ENCODE measurements at places on chromosomes 12 and 14.

DNA sequence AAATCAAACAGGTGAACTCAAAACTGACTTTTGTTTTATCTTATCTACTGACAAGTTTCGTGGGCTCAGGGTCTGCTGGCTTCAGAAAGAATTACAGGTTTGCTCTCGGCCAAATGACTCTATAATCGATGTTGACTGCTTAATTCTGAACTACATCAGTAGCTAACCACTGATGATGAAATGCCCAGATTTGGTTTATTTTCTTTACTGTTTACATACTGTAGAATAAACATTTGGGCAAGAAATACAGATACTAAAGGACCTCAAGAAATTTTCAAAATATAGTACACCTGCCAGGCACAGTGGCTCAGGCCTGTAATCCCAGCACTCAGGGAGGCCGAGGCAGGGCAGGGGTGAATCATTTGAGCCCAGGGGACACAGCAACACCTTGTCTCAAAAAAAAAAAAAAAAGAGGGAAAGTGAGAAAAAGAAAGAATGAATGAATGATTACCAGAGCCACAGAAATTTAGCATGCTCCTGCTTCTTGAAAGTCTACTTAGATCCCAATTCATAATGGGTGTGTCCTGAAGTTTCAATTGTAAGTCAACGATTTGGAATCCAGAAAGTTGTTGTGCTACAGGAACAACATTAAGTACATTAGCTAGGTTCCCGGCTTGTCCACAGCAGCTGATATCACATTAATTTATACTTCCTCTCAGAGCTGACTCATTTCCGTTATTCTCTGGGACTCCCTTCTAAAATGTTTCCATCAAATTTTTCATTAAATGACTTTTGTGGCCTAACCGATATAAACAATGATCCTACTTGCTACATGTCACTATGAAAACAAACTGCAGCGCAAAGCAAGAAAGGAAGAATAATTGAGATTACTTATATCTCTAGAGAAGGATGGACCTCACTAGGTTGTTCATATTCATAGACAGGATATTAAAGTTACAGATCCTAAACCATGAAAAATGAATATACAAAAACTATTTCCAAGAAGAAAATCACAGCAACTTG is 134.3 kb downstream of the MED13L start:
- no peak overlapping the region for H3K27ac ChIP-seq
- H3K4me1 ChIP-seq = peaks cover 41% of the 10 kb centered on the region
- DNase-seq = no peak

DNA sequence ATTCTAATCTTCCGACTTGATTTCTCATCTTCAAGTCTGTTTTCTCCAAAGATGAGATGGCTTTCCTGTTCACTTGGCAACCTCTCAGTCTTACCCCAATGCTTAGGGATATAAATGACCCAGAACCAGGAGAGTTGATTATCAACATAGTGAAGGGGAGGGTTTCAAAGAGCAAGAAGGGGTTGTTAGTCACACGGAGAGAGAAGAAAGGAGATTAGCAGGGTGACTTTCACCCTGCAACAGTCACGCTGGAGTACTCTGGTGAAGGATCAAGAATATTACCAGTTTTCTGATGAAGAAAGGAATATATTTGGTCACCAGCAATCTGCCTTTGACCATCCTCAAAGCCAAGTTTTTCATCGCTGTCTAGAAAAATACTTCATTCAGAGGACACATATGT is at the start of gene TMEM52B:
Gene TMEM52B (plus strand): TSS at position 212 of the 400 bp plus-strand sequence. CDS start 543 bp downstream, outside the sequence.
- no peak within 1 kb of the TSS for H3K27ac ChIP-seq
- no peaks in the 10 kb centered on the region for H3K27me3 ChIP-seq
- peaks cover 5% of the 10 kb centered on the region for H3K4me1 ChIP-seq
- no peak for DNase-seq

GRCh38 chr12:44748950-44749468 is 127.1 kb downstream of the NELL2 start:
- H3K27ac ChIP-seq = no peak overlapping the region
- DNase-seq = no peak
- H3K27me3 ChIP-seq = no peaks in the 10 kb centered on the region
- no peaks in the 10 kb centered on the region for H3K4me1 ChIP-seq

GRCh38 chr12:6782119-6782518 is 7.2 kb upstream of the CD4 start:
- H3K4me1 ChIP-seq = peaks cover 15% of the 10 kb centered on the region
- no peaks in the 10 kb centered on the region for H3K27me3 ChIP-seq
- no peaks in the 10 kb centered on the region for H3K36me3 ChIP-seq
- no peak overlapping the region for H3K27ac ChIP-seq

GRCh38 chr12:87756721-87757120 is 272.5 kb downstream of the C12orf50 start:
- no peak for DNase-seq
- no peak overlapping the region for H3K4me3 ChIP-seq
- no peak overlapping the region for H3K27ac ChIP-seq
- no peaks in the 10 kb centered on the region for H3K27me3 ChIP-seq

DNA sequence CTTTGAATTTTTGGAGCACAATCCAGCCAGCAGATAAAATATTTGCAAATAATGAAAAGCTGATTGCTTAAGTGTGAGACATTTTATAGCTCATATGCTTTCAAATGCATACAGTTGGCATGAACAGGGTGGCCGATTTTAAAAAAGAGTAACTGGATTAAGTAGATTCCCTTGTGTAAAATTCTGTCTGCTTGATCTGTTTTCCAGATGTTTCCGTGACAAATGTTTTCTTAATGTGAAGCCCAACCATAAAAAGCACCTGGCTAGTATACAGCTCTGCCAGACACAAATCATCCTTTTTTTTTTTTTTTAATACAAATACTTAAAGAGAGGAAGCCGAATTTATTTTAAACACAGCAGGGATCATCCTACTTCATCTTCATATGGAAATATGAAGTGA is 440.7 kb downstream of the CCER1 start:
- no peaks in the 10 kb centered on the region for H3K27me3 ChIP-seq
- H3K4me1 ChIP-seq = peaks cover 3% of the 10 kb centered on the region
- no peak overlapping the region for H3K27ac ChIP-seq
- no peaks in the 10 kb centered on the region for H3K36me3 ChIP-seq

GRCh38 chr12:547883-548470 is 88.2 kb downstream of the B4GALNT3 start:
- no peak for DNase-seq
- no peaks in the 10 kb centered on the region for H3K27me3 ChIP-seq
- no peak overlapping the region for H3K27ac ChIP-seq
- H3K4me1 ChIP-seq = no peaks in the 10 kb centered on the region

DNA sequence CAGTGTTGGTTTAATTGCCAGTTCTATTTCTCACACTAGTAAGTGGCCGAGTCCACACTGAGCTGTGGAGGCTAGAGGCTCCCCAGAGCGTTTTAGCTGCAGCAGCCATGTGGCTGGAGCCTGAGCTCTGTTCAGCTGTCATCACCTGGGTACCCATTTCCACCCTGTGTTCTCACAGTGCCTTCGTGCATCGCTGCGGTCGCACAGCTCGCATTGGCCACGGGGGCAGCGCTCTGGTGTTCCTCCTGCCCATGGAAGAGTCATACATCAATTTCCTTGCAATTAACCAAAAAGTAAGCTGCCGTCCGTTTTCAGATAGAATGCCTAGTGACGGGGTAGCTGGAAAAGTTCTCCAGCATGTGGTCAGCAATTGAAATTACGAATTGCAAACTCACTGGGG is 15.7 kb downstream of the DDX55 start:
- no peak overlapping the region for H3K27ac ChIP-seq
- DNase-seq = peak; percentile 33
- peaks cover 3% of the 10 kb centered on the region for H3K4me1 ChIP-seq
- H3K4me3 ChIP-seq = no peak overlapping the region
- H3K36me3 ChIP-seq = peaks cover 95% of the 10 kb centered on the region

DNA sequence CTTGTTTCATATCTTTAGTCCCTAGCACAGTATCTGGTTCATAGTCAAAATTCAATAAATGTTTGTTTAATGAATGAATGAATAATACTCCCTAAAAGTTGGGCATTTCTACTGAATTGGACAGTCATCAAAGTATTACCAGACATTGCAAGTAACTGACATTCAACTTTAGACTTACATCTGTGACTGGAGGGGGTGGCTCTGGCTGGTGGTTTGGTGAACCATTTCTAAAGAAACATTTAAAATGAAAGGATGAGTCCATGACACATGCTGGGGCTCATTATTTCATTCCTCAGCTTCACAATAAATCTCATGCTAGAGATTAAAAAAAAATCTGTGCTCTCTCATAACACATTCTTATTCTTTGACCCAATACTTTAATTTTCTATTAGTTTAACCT is 20.6 kb upstream of the CSRNP2 start:
- DNase-seq = no peak
- H3K36me3 ChIP-seq = peaks cover 93% of the 10 kb centered on the region
- no peak overlapping the region for H3K4me3 ChIP-seq
- no peaks in the 10 kb centered on the region for H3K4me1 ChIP-seq
- no peak overlapping the region for H3K27ac ChIP-seq

DNA sequence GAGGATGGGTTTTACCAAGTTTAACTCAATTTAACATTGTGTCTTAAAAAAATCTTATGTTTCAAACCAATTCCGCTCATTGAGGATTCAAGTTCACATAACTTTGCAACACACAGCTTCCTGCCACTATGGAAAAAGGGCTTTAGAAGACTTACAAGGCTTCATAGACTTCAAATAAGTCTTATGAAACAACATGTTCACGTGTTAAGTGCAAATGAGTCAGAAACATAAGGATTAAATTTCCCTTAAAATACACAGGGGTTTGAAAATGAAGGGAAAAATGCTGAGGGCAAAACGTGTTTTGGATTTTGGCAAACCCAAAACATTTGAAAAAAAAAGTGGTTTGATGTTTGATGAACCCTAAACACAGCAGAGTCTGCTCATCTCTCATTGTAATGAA is 364.8 kb downstream of the BMP4 start:
- no peak overlapping the region for H3K27ac ChIP-seq
- no peak for DNase-seq
- no peaks in the 10 kb centered on the region for H3K4me1 ChIP-seq
- H3K4me3 ChIP-seq = no peak overlapping the region
- no peaks in the 10 kb centered on the region for H3K27me3 ChIP-seq

DNA sequence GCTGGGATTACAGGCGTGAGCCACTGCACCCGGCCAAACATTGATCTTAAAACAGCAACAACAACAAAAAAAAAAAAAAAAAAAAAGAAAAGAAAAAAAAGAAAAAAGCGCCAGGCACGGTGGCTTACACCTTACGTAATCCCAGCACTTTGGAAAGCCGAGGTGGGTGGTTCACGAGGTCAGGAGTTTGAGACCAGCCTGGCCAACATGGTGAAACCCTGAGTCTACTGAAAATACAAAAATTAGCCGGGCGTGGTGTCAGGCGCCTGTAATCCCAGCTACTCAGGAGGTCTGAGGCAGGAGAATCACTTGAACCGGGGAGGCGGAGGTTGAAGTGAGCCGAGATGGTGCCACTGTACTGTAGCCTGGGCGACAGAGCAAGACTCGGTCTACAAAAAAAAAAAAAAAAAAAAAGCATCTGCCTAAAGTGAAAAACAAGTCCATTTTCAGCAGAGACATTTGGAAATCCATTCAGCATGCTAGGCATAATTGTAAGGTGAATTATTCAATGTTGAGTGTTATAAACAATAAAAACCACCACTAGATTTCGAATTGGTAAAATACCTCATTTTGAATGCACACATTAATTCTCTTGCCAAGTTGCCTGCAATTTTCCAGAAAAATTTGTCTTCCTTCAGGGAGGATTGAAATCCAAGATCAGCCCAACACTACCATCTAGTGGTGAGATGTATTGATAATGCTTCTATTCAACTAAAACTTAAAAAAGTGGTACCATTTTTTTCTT is 8.0 kb upstream of the CERS5 start:
- DNase-seq = no peak
- no peak overlapping the region for H3K4me3 ChIP-seq
- H3K36me3 ChIP-seq = peaks cover 38% of the 10 kb centered on the region
- H3K27me3 ChIP-seq = no peaks in the 10 kb centered on the region

GRCh38 chr12:42166501-42166900 is 21.8 kb upstream of the GXYLT1 start:
- no peaks in the 10 kb centered on the region for H3K27me3 ChIP-seq
- no peak for DNase-seq
- no peaks in the 10 kb centered on the region for H3K36me3 ChIP-seq
- no peaks in the 10 kb centered on the region for H3K4me1 ChIP-seq

DNA sequence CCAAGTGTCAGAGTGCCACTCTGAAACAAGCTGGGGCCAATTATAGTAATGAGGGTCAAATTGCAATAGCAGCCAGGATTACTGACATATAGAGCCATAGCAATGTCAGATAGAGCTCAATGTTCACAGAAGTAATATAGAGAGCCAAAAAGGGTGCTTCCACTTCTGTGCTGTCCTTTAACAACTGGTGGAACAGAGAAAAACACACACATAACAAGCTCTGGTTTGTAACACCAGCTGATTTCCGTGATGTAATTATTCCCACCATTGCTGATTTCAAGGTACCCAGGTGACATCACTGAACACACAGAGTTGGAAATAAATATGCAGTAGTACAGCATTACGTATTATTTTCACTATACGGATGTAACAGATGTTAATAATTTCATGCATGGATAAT is 3.0 kb upstream of the CLEC2B start:
- no peaks in the 10 kb centered on the region for H3K4me1 ChIP-seq
- H3K27ac ChIP-seq = no peak overlapping the region
- no peak for DNase-seq
- no peaks in the 10 kb centered on the region for H3K36me3 ChIP-seq
- H3K4me3 ChIP-seq = no peak overlapping the region

- no peak for DNase-seq
- H3K4me1 ChIP-seq = peaks cover 2% of the 10 kb centered on the region
- no peaks in the 10 kb centered on the region for H3K27me3 ChIP-seq
- no peaks in the 10 kb centered on the region for H3K36me3 ChIP-seq
Measured at GRCh38 chr14:34465069-34465859, 3.2 kb upstream of the SPTSSA start.

GRCh38 chr14:32352631-32353030 is 23.5 kb downstream of the AKAP6 start:
- H3K4me3 ChIP-seq = no peak overlapping the region
- DNase-seq = no peak
- H3K27ac ChIP-seq = no peak overlapping the region
- H3K36me3 ChIP-seq = no peaks in the 10 kb centered on the region

- DNase-seq = no peak
- no peaks in the 10 kb centered on the region for H3K27me3 ChIP-seq
- no peak overlapping the region for H3K27ac ChIP-seq
- H3K36me3 ChIP-seq = no peaks in the 10 kb centered on the region
Measured at GRCh38 chr12:68896881-68897540, 36.0 kb downstream of the CPM start.

DNA sequence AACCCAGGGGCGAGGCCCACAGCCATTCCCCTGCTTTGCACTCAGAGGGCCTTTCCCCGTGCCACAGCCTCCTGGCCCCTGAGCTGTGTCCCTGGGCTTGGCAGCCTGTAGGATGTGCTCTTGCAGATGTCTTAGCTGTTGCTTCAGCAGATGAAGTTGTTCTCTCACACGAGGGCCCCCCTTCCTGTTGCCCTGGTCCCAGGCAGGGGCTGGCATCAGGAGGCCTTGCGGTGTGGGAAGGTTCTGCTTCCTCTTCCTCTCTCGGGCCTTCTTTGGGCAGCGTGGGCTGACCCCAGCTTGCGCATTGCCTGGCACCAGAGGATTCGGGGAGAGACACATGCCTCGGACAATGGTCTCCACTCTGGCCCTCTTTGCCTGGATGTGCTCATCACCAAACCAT is 12.7 kb downstream of the PROX2 start:
- H3K27me3 ChIP-seq = no peaks in the 10 kb centered on the region
- H3K4me3 ChIP-seq = no peak overlapping the region
- H3K4me1 ChIP-seq = peaks cover 4% of the 10 kb centered on the region

- H3K36me3 ChIP-seq = no peaks in the 10 kb centered on the region
- no peak for DNase-seq
- H3K4me1 ChIP-seq = peaks cover 36% of the 10 kb centered on the region
- H3K4me3 ChIP-seq = no peak overlapping the region
- H3K27ac ChIP-seq = no peak overlapping the region
Measured at GRCh38 chr12:53593707-53594106, 32.5 kb downstream of the ATF7 start.

Data from upper lobe of right lung (tissue), 1 donor.